ENCODE measurements at places on chromosomes 3 and 15.
A peak's percentile ranks its signal among the peaks of the same experiment; 100 is the strongest.

GRCh38 chr3:59251869-59252268, 202.0 kb upstream of the CFAP20DC start:
- DNase-seq: no peak

- DNase-seq: no peak
Measured at GRCh38 chr15:74789171-74789631, 7.3 kb downstream of the CSK start.

- no peak for DNase-seq
Measured at GRCh38 chr15:98620020-98620419, 28.3 kb upstream of the IGF1R start.

DNA sequence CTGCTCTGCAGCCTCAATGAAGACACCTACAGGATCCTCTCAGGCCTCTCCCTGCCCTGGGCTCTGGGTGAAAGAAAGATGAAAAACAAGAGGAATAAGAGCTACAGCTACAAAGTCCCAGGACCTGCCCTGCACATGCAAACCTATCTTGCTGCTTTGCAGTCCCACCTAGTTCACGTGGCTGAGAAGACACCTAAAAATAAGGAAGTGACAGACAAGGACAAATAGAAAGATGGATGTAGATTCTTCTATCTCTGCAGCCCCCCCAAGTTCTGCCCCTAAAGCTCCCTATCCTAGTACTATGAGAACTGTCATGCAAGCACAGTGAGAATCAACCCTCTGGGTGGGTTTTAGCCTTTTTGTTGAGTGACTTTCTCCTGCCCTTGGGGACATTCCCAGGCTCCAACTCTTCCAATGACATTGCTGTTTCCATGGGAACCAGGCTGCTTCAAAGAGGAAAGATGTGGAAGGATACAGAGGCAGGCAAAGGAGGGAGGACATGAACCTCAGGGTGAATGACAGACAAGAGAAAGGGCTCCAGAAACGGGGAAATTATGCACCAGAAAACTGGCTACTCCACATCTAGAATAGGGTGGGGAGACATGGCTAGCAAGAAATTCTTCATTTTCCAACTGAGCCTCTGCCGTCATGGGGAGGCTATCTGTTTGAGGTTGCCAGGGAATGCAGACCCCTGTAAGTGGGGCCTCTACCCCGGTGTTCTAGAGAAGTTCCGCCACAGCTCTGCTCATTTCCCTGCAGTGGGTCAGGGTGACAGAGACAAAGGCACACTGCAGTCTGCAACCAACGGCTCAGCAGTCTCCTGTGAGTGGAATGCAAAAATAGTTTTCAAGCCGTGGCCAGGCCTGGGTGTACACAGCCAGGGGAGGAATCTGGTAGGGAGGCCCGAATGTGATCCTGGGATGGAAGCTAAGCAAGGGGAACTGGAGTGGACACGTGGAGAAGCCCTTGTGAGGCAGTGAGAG, 5.2 kb downstream of the CSPG5 start:
- DNase-seq: no peak

DNA sequence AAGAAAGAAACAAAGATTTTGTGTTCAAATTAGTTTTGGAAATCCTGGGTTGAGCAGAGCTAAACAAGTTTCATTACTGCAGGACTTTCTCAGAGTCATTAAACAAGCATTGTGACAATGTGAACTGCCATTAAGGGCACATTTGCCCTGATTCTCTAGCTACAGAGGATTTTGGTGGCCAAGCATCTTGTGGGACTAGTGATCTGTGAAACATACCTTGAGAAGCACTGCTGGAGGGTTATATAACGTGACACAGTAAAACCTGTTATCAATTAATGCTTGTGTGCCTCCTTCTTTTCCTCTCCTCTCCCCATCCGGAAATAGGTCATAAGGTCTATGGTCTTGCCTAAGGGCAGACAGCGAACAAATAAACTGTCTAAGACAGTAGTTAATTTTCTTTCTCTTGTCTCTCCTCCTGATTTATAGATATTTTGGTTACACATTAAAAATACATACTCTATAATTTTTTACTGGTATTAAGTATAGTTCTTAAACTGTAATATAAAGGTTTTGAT, 167.3 kb upstream of the NANOGP8 start:
- no peak for DNase-seq

- no peak for DNase-seq
Measured at GRCh38 chr15:75193976-75194375, 7.7 kb upstream of the C15orf39 start.

DNA sequence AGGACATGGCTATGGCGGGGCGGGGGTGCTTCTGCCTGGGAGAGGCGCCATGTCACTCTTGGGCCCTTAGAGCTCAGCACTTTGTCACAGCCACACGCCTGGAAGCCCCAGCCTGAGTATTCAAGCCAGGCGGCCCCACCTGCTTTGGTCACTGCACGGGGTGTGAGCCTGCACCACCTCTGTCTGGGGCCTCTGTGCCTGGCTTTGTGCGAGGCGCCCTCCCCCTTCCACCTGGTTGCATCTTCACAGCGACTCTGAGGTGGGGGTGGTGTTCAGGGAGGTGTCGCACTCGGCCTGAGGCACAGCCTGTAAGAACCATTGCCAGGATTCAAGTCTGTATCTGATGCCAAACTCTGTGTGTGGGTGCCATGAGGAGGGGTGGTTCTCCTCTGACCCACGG, 24.1 kb downstream of the ACAD9 start:
- DNase-seq: no peak

- DNase-seq: peak; percentile 54
Measured at GRCh38 chr3:29065211-29065785, 215.6 kb upstream of the RBMS3 start.

DNA sequence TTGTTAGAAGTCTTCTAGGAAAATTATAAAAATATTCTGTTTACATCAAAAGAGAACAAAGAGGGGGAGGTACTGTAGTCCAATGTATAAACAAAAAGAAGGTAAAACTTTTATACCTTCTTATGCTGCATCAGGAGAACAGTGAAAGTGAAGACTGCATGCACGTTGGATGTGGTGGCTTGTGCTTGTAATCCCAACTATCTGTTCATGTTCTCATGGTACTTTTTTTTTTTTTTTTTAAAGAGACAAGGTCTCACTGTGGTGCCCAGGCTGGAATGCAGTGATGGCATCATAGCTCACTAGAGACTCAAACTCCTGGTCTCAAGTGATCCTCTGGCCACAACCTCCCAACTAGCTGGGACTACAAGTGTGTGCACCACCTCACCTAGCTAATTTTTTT, 4.2 kb downstream of the SEC62 start:
- no peak for DNase-seq

DNA sequence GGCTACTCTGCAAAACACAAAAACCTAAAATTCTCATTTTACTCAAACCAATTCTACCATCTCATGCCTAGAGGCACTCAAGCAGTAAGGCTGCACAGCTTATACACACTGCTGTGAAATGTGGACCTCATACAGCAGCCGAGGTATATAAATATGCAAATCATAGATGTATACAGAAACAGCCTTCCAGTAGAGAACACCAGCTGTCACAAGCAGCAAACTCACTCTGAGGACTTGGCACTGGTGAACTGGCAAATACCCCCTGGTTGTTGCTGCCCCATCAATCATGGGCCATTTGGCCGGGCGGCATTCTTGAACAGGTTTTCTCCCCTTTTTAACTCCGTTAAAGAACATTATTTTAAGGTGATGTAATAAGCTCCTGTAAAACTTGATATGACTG, 378.0 kb downstream of the LSAMP start:
- DNase-seq: no peak

DNA sequence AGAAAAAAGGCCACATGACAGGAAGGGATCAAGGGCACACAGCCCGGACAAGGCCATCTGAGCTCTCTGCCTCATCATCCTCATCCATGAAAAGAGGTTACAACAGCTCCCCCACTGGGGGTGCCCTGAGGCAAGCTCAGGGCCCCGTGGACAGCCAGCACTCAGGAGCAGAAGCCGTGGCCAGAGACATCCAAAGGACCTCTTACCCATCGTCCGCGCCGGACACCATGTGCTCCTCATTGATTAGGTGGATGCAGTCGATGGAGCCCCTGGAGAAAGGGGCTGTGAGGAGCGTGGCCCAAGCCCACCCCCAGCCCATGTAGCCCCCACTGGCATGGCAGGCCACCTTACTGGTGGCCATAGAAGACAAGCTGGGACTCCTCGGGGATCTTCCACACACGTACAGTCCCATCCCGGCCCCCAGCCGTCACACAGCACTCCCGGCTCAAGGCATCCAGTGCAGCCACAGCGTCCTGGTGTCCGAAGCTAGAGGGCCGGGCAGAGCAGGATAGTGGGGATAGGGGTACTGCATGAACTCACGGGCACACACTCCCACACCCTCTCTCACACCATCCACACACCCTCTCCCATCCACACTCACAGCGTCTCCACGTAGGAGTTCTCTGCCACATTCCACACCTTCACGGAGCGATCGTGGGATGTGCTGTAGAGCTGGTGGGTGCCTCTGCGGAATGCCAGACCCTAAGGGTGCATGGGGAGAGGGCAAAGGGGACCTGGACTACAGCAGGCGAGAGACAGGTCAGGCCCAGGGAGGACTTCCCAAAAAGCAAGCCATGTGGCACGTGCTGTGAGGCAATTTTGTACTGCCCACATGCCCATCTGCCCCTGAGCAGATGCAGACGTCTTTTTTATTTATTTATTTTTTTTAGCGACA, 6.5 kb downstream of the RRP9 start:
- DNase-seq: no peak

- no peak for DNase-seq
Measured at GRCh38 chr3:186826410-186826975, 16.0 kb upstream of the ADIPOQ start.

DNA sequence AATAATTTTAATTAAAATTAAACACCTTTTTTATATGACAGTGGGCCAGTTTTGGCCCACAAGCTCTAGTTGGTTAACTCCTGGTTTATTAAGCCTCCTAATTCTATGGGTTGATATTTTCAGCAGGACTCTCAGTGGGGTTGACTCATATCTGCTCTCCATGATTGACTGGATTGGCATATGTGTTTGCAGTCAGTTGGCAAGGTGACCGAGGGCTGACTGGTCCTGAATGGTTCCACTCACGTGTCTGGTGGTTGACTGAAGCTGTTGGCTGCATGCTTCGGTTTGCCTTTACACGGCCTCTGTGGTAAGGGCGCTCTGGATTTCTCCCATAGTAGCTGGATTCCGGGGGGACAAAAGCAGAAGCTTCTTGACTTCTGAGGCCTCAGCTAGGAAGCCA, 65.3 kb upstream of the ZNF280D start:
- no peak for DNase-seq

- DNase-seq: no peak
Measured at GRCh38 chr15:89367485-89368451, 33.1 kb upstream of the POLG start.

- no peak for DNase-seq
Measured at GRCh38 chr15:77483425-77484140, 62.9 kb downstream of the HMG20A start.

- DNase-seq: no peak
Measured at GRCh38 chr3:56782215-56782614, 19.5 kb downstream of the ARHGEF3 start.

DNA sequence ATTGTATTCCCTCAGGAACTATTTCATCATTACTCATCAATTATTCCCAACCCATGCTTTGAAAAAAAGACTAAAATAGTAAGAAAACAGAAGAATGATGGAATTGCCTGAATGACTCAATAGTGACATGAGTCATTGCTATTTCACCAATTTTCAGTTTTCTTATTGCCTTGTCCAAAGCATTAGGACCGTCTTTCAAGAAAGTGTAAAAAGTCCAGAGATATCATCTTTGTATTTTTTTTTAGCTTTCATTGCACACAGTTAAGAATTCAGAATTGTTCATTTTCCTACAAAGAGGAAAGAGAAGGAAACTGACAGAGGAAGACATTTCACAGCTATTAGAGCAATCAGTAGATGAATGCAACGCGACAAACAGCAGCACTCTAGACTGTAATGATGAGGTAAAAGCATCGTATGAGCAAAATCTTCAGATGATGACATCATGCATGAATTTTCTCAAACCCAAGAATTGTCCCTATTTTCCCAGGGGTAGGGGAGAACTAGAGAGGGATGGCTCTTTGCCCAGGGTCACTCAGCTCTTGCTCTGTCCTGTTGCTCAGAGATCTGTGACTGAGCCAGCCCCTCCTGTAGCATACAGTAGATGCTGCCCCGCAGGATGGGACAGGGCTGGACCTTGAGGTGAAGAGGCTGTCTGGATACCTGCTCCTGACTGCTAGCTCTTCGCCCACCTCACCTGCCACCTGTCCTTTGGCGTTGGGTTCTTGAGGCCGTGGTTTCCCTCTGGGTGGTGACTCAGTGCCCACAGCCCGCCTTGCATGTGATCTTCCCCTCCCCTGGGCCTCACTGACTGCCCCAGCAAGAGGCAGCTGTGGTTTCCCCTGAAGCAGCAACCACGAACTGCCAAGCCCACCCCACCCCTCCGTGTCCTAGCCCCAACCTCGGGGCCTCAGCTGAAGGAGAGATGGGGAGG, 84.8 kb downstream of the PPCDC start:
- DNase-seq: no peak

DNA sequence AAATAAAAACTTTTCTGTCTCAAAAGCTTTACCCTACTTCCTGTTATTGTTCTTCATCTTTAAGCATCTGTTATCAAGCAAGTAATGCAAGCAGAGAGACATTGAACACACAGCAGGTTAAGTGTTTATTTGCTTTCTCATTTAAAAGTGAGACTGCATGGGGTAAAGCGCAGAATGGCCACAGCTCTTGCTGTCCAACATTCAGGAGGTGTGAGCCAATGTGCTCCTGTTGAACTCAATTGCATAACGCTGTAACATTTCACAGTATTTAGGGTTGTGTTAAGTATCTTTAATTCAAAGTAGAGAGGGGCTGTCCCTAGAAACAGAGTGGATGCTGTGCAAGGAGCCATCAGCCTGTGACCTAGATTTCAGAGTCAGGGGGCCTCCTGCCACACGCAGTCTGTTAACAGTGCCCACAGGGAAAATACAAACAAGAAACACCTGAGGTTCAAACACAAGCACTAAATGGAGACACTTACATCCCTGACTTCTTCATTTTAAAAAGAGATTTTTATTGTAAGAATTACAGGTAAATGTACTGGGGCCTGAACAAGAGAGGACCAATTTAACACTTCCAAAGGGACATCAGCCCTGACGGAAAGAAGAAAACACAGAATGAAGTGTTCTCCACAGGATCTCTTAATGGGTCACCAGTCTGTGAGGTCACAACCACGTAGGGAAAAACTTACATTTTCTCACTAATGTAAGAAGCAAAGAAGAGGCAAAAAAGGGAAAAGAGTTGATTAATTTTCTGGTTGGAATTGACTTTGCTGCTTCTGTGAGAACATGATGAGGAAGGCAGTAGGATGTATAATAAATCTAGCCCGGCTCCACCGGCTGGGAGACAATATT, 815.1 kb downstream of the VGLL3 start:
- DNase-seq: peak; percentile 77

GRCh38 chr3:192122832-192123594, 604.3 kb downstream of the FGF12 start:
- no peak for DNase-seq

- DNase-seq: no peak
Measured at GRCh38 chr3:149258298-149258697, 36.7 kb upstream of the CP start.
